ENCODE measurements at places on chromosomes 7 and 10.

- DNase-seq, result no peak
Observed at GRCh38 chr7:28984631-28985030, 26.5 kb upstream of the TRIL start.

DNA sequence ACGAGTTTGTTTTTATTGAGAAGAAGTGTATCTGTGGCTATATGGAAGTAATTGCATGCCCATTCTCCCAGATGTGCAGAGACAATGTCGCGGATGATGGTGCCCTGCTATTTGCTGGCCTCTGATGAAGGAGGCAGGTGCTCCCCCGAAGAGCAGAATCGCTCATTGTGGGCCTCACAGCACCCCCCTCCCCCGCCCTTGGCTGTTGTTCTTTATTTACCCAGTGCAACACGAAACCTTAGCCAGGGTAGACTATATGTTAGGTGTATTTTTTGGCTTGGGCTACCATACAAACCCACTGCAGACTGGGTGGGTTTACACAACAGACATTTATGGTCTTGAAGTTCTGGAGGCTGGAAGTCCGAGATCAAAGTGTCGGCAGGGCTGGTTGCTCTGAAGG lies 3.4 kb upstream of the ADCY1 start:
- DNase-seq, result no peak

DNA sequence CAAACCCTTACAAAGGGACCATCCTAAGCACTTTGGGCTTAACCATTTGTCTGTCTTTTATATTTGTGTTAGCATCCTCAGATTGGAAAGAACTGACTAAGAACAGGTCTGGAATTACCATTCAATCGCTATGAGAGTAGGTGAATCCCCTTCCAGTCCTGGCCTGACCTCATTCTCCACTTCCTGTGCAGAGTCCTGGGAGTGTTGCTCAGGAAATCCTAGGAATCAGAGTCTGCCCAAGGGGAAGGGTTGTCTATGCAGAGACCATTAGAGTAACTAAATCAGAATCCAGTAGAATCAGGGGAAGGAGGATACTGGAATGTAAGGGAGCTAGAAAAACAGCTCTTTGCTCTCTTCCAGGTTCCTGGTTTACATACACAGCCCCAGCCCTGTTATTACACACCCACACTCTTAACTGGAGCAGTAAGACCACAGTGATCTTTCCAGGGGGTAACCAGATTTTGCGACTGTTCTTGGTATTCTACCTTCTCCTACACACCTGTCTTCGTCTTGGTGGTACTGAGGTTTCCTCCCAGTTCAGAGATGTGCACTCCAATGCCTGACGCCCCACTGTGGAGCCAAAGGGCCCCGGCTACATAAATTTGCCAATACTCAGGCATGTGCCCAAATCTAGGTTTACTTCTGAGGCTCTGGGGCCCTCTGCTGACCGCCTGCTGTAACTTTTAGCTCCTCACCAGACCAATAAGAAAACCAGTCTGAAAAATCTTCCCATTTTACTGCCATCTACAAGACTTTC lies 103.7 kb downstream of the RNF216 start:
- no peak for DNase-seq

DNA sequence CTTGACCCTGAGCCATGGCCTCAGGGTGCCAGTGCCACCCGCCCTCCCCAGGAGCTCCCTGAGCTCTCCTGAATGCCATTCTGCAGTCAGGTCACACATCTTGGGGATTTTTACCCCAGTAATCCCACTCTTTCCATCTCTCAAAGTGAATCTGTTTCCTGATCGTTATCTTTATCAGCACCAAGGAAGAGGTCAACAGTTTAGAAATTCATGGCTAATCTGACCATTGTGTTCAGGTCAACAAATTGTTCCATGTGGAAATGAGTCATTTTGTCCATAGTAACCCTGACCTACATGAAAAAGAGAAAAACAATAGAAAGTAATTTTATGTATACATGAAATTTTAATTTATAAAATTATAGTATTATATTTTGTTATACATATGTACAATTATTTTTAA lies 28.8 kb upstream of the ZNF488 start:
- DNase-seq, result no peak

- no peak for DNase-seq
Observed at GRCh38 chr7:74040101-74040790, 12.3 kb downstream of the ELN start.

DNA sequence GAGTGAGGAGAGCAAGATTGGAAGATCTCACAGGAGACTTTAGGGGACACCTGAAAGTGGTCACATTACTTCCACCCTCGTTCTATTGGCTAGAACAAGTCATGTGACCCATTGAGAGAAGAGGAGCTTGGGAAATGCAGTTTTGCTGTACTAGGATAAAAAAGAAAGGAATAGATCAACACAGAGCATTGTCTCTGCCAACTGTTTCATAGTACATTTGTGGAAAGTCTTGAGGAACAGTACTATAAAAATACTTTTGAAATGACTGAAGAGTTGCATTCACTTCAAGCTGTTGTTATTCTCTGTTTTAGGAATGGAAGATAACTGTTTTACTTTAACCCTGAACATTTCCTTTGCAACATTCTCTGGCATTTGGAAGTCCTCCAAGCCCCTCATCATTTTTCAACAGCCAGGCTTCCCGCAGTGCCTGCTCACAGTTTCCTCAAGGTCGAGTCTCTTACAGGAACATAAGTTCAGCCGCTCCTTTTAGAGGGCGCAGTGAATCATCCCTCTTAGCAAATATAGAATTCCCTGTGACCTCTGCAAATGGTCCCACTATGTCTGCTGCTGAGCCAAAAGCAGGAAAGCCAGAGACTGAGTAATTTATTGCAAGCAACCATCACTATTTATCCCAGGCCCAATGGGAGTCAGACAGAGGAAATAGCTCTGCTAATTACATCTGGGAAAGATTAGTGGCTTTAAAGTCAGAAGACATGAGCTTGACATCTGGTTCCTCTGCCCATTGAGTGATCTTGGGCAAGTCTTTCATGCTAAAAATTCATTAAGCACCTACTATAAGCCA lies 40.7 kb downstream of the MRPL32 start:
- no peak for DNase-seq

DNA sequence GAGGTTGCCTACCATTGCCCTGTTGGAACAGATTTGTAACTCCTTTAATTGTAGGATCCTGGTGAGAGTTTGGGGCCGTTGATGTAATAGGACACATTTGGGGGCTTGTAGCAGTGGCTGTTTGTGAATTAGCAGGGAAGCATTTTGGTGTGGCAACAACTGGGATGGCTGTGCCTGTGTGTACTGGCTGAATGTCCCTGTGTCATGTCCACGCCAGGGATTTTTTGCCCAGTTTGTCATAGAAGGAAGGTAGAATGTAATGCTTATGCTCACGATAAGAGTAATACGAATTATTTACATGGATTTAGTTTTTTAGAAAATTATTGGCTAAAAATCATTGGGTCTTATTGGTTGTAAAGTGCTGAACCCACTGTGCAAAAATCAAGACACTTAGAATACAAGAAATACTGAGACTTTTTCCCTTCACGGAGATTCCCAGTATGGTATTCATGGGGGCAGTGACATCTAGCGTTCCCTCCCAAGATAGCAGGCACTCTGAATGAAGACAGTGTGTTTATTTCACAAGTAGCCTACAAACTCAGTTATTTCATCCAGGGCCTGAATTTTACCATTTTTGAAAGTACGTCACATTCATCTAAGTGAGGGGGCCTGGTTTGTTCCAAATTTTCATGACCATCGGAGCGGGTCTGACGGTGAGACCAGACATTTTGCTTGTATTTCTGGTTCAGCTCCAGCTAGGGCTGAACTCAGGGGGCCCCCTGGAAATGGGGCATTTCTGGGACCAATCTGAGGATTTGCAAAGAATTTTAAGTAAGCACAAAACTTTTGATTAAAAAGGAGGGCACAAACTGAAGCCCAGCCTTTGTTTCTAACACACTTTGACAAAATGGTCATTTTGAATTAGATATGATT lies 74.7 kb downstream of the CACNB2 start:
- peak; percentile 43 for DNase-seq

Data from Jurkat, Clone E6-1 (cell line).